NCI-H187 treated with DMSO at 0.1 percent for 48 hours (cell line): ENCODE measurements at places on chromosomes 7 and 10.

DNA sequence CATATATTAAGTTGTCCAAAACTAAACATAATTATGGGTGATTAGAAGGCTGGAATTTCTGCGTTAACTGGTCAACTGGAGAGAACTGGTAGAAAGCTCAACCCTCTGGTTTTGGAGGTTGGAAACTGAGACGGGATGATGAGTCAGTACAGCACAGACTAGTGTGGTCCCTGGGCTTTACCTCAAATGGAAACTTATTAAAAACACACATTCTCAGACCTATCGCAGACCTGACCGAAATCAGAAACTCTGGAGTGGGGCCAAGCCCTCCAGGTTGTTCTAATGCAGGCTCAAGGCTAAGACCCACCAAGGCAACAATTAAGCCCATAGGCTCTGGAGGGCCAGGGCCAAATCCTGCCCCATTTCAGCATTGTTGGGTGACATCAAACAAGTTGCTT lies 136.9 kb downstream of the KCNMA1 start:
- DNase-seq: no peak

- DNase-seq: no peak
Observed at GRCh38 chr10:124377101-124377500, 41.6 kb downstream of the OAT start.

GRCh38 chr7:99860281-99861127 lies 16.3 kb downstream of the OR2AE1 start:
- DNase-seq: no peak

DNA sequence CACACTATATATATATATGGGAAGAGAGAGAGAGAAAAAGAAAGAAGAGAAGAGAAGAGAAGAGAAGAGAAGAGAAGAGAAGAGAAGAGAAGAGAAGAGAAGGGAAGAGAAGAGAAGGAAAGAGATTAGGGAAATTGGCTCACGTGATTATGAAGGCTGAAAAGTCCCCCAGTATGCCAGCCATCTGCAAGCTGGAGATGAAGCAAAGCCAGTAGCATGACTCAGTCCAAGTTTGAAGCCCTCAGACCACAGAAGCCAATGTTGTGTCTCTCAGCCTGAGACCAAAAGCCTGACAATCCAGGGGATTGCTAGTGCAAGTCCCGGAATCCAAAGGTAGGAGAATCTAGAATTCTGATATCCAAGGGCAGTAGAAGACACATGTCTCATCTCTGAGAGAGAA lies 206.3 kb upstream of the PRSS1 start:
- no peak for DNase-seq

DNA sequence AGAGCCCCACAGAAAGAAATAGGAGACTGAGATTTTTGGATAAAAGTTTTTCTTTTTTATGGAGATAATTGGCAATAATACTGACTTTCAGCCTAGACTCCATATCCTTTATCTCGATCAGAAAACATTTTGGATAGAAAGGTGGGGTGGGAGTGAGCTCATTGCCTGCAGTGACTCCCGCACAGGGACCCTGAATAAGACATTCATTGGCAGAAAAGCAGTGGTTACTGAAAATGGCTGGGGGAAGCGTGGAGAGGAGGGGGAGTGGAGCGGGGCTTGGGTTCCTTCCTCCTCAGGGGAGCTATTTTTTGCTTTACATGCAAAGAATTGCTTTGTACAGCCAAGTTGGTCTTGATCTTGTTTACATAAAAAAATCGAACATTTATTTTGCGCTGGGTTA lies 90.4 kb upstream of the BMPER start:
- no peak for DNase-seq

DNA sequence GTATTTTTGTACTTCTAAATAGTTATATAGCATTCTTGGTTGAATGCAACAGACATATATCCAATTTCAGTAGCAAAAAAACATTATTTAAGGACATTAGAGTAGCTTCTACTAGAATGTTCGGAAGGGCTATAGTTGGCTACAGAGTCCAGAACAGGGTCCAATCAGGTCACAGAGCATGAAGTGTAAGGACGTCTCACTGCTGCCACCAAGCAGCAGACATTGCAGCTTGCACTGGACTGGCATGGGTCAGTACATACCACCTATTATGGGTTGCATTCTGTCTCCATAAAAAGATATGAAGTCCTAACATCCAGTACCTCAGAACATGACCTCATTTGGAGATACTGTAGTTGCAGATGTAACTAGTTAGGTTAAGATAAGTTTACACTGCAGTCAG lies 87.3 kb downstream of the LHFPL3 start:
- DNase-seq: no peak

DNA sequence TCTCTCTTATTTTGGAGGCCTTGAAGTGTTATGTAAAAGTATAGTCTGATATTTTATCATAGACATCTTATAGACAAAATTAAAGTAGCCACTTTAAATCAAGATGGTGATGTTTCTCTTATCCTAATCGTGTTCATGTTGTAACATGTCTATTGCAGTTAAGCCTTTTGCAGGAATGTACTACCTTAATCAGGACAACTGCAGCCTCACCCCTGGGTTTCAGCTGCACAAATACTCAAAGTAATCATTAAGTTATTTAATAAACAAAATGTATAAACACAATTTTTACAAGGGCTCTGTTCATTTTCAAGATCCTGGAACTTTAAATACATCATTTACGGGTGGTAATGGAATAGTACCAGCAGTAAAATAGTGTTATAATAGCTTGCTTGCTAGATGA lies 14.4 kb upstream of the KIF5B start:
- DNase-seq: no peak

DNA sequence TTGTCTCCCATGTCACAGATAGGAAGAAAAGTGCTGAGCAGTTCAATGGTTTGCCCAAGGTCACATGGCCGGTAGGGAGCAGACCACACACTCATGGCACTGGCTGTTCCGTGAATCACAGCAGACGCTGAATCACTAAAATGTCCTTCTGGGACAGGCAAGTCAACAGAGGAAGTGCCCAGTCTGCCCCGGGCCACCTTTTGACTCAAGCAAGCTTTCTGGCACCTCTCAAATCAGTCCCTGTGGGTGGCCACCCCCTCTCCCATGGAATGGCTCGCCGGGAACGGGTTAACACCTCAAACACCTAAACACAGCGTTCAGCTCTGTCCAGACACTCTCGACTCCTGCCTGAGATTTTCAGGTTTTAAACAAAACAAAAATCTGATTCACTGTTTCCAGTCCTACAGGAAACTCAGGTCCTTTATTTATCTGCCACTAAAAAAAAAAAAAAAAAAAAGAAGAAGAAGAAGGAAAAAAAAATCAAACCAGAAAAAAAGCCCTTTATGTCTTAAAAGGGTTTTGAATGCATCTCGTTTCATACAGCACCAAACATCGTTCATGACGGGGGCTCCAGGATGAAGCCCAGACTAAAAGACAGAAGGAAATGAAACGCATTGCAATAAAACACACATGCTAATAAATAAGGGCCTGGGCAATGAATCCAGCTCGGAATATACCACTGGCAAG lies 15.5 kb downstream of the CARD11 start:
- DNase-seq: no peak

GRCh38 chr7:24862461-24862860 lies 105.2 kb upstream of the GSDME start:
- no peak for DNase-seq

DNA sequence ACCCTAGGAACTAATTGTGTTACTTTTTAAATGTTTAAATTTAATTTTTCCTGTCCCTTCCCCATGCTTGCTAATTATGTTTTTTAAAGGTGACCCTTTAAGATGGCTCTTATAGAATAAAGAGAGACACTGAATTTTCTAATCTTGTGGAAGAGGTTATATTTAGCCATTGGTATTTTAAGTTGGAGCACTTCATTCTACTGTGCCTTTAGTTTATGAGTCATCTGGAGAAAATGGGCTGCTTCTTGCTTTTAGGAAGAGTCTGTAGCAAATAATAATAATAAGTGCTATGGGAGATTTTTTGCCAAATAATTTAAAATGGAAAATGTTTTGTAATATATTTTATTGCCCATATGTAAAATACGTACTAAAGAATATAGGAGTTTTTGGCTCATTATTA lies 139.7 kb downstream of the ADK start:
- DNase-seq: no peak

DNA sequence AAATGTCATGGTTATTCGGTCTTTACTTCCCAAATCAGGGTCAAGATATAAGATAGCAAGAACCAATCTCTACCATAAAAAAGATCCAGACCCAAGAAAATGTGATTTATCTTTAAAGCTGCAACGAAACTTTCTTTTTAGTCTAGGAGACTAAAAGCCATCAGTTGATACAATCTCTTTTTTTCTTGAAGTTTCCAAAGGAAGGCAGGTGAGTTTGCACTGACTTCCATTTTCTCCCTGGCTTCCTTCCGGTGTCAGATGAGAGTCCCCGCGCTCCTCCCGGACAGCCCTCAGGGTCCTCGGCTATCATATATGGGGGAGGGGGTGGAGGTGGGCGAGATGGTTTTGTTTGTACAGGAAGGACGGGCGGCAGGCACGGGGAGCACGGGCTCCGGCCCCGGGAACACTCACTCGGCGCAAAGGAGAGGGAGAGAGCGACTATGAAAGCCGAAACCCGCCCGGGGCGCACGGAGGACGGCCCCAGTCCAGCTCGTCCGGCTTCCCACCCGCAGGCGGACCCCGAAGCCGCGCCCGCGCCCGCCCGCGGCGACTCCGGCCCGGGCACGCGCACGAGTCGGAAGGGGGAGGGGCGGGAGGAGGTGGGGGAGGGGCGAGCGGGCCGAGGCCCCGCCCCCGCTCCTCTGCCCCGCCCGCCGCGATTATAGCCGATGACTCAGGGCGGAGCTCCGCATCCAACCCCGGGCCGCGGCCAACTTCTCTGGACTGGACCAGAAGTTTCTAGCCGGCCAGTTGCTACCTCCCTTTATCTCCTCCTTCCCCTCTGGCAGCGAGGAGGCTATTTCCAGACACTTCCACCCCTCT lies at the start of gene BAG3:
TSS of gene BAG3 (plus strand) at position 689 of the 822 bp plus-strand sequence. CDS start 296 bp downstream, outside the sequence.
- DNase-seq: no peak

- no peak for DNase-seq
Observed at GRCh38 chr10:33398796-33399195, 64.3 kb upstream of the NRP1 start.

- DNase-seq: no peak
Observed at GRCh38 chr10:46550795-46551700, 5.4 kb downstream of the GPRIN2 start.

DNA sequence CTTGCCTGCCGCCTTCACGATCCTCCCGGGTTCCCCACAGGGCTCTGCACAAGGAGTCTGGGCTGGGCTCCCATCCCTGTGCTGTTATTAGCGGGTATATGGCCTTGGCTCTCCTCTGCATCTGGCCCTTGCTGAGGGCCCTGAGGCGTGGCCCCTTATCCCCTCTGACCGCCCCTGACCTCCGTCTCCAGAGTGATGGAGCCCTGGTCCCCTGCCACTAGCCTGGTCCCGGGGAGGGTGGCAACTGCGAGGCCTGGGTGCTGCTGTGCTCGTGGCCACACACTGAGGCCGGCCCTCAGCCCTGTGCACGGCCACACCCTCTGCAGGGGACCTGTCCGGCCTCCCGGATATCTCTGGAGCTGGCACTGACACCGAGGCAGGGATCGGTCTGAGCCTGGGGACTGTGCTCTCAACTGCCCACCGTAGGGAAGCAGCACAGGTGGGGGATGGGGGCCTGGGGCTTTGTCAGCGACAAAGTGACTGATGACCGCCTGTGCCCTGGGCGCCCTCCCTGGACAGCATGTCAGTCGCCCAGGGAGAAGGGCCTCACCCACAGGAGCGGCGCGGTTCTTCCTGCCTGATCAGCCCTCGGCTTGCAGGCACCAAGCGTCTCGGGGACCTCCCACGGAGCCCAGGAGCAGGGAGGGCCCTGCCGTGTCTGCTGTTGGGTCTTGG lies 72.4 kb downstream of the NKX6-2 start:
- DNase-seq: no peak

DNA sequence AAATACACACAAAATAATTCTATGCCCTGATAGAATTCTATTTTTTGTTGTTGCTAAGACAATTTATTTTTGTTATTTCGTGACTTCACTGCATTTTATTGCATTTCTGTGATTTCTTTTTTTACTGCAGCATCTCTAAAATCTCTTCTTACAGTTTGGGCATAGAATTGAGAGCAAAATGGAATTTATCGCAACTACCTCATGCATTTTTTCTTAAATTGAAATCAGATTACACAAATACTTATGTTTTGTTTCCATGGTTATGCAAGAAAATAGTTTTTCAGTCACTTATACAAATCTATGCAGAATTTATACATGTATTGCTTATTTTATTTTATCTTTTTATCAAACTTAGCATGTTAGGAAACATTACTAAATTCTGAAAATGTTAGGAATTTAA lies 781.8 kb upstream of the LRRTM3 start:
- no peak for DNase-seq

GRCh38 chr7:20964281-20964918 lies 177.7 kb upstream of the SP8 start:
- no peak for DNase-seq

DNA sequence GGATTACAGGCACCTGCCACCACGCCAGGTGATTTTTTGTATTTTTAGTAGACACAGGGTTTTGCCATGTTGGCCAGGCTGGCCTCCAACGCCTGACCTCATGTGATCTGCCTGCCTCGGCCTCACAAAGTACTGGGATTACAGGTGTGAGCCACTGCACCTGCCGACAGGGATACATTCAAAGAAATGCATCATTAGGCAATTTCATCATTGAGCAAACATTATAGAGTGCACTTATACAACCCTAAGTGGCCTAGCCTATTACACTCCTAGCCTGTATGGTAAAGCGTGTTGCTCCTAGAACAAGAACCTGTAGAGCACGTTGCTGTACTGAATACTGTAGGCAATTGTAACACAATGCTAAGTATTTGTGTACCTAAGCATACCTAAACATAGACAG lies 350.3 kb downstream of the GALNT17 start:
- peak; percentile 98 for DNase-seq

GRCh38 chr7:139875821-139876241 lies 46.8 kb downstream of the TBXAS1 start:
- no peak for DNase-seq

DNA sequence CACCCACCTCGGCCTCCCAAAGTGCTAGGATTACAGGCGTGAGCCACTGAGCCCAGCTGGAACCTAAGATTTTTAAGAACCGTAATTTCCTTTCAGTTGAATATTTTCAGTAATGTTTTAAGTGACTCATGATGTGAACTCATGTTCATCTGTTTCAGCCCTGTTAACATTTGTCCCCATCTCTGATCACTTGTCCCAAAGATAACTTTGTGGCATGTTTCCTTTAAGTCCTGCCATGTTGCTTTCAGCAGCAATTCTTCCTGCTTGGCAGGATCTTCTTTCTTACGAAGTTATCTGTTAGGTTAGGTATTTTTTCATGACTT lies 19.3 kb downstream of the ZRANB1 start:
- no peak for DNase-seq
